Right lobe of liver (tissue), 6 donors: ENCODE measurements at places on chromosomes 2 and 18. TPM values are rescaled to one million over a fixed set of nuclear protein-coding genes. Genes with fewer than 3 reads are reported as not detected.

DNA sequence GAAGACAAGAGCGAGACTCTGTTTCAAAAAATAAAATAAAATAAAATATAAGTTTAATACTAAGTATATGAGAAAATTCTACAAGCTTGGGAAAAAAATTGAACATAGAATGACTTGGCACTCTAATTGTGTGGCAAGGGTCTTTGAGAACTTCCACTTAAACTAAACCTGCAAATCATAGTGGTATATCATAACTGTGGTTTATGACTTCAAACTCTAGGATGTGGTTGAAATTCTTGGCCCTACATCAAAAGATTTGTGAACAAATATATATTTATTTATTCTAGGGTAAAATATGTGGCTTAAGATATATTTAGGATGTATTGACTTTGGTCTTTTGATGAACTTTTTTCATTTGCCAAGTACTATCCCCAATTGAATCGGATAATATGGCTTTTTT is 3.1 kb upstream of the FAM171B start:
- no peaks in the 10 kb centered on the region for H3K4me1 ChIP-seq
- no peak overlapping the region for H3K27ac ChIP-seq
- DNase-seq, result no peak
- no peak overlapping the region for H3K4me3 ChIP-seq
- no peaks in the 10 kb centered on the region for H3K36me3 ChIP-seq

- DNase-seq, result no peak
- no peaks in the 10 kb centered on the region for H3K36me3 ChIP-seq
- no peaks in the 10 kb centered on the region for H3K4me1 ChIP-seq
- H3K27ac ChIP-seq, result no peak overlapping the region
Measured at GRCh38 chr2:102592601-102593000, 26.8 kb upstream of the SLC9A2 start.

DNA sequence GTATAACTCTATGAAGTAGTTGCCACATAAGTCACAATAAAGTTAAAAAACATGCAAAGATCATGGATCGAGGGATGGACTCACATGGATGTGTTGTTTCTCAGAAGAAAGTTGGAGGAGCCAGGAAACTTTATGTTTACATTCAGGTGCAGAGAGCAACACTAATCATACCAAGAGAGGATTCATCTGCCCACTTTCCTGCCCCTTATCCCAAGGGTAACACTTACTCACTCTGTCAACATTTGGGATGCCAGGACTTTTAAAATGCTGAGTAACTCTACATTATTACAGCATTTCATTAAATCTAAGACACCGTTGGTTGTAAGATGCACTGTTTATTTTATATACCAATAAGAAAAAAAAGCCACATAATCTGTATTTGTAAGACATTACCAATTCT is 170.4 kb downstream of the KCNE4 start:
- no peaks in the 10 kb centered on the region for H3K4me1 ChIP-seq
- no peak for DNase-seq
- H3K4me3 ChIP-seq, result no peak overlapping the region

GRCh38 chr2:223386189-223386588 is 216.0 kb downstream of the SCG2 start:
- no peak for DNase-seq

DNA sequence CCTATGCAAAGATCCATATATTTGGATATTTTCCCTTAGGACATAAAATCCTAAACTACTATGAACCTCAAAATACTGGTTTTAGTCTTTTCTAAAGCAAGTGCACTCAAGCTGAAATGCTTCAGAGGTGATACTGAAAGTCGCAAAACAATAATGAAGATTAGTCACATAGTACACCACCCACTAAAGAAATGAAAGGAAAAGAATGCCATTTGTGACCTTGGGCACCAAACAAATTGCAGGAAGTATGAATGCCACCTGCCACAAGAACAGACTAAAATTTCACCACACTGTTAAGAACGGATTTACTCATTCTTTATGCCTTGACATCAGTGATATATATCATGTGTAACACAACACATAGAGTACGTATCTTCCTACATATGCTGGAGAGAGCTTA is 161.5 kb downstream of the ZNF521 start:
- no peak for DNase-seq
- no peaks in the 10 kb centered on the region for H3K4me1 ChIP-seq
- no peaks in the 10 kb centered on the region for H3K27me3 ChIP-seq
- no peaks in the 10 kb centered on the region for H3K36me3 ChIP-seq

DNA sequence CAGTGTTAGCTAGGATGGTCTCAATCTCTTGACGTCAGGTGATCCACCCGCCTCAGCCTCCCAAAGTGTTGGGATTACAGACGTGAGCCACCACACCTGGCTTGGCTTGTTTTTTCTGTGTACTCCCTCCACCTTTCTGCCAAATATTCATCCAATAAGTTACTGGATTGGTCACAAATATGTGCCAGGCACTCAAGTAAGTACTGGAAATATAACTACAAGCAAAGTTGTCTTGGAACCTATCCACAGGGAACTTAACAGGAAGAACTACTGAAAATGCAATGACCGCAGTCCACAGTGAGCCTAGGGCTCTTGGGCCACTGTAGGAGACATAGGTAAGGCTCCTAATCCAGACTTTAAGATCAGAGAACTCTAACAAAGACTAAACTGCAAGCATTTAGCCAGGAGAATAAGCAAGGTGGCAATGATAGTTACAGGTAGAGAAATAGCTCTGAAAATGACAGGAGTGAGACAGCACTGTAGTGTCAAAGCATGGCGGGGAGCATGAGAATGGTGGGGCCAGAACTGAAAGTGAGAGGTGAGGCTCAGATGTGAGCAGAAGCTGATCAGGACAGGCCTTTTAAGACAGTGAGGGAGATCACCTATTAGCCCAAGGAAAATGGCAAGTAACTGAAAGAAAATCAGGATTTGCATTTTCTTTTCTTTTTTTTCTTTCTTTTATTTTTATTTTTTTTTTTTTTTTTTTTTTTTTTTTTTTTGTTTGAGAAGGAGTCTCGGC is 252.1 kb downstream of the RBM43 start:
- H3K27ac ChIP-seq, result no peak overlapping the region
- no peak for DNase-seq
- H3K4me1 ChIP-seq, result no peaks in the 10 kb centered on the region
- H3K36me3 ChIP-seq, result no peaks in the 10 kb centered on the region
- no peak overlapping the region for H3K4me3 ChIP-seq

DNA sequence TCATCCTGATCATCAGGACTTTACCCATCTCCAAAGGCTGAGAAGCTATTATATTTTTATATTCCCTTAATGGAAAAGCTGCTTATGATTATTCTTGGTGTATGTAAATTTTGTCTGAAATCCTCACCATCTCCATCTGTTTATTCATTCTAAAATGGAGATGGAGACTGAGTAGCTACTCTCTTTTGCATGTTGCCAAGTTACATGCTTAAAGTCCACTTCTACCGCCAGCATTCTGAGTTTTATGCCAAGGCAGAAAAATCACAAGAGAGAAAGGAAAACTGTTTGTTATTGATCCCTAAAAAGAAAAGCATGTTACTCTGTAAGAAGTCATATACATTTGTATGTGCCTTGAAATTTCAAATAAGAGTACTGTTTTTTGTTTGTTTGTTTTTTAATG is 94.4 kb upstream of the NOSTRIN start:
- H3K4me1 ChIP-seq, result peaks cover 9% of the 10 kb centered on the region
- DNase-seq, result no peak
- no peak overlapping the region for H3K4me3 ChIP-seq
- no peak overlapping the region for H3K27ac ChIP-seq

DNA sequence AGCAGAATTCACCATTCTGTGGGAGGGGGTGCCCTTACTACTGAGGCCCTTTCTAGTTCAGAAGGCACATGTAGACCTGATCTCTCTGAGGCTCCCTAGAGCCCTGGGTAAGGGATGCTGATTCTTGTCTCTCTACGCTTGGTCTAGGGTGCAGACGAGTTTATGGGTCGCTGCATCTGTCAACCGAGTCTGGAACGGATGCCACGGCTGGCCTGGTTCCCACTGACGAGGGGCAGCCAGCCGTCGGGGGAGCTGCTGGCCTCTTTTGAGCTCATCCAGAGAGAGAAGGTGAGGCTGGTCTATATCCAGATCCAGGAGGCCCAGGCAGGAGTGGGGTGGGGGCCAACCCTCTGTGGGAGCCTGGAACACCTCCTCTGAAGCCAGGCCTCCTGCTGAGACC is 147.2 kb downstream of the DYSF start:
- no peak overlapping the region for H3K27ac ChIP-seq
- H3K27me3 ChIP-seq, result no peaks in the 10 kb centered on the region
- no peak overlapping the region for H3K4me3 ChIP-seq
- no peaks in the 10 kb centered on the region for H3K36me3 ChIP-seq
- DNase-seq, result no peak

DNA sequence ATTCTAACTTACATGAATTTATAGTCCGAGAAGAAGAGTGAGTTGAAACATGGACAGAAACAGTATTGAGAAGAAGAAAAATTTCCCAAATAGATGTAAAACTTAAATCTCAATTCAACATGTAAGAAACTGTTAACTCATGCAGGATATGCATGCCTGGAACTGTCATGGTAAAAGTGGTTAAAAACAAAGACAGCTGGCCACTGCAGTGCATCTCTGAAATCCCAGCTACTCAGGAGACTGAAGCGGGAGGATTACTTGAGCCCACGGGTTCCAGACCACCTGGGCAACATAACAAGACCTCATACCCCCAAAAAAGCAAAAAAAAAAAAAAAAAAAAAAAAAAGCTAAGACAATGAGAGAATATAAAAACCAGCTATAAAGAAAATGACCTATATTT is 93.0 kb upstream of the TTC27 start:
- no peaks in the 10 kb centered on the region for H3K27me3 ChIP-seq
- H3K4me1 ChIP-seq, result no peaks in the 10 kb centered on the region
- no peak overlapping the region for H3K27ac ChIP-seq
- no peak overlapping the region for H3K4me3 ChIP-seq
- peaks cover 6% of the 10 kb centered on the region for H3K36me3 ChIP-seq

- no peaks in the 10 kb centered on the region for H3K4me1 ChIP-seq
- DNase-seq, result no peak
- H3K27me3 ChIP-seq, result no peaks in the 10 kb centered on the region
- no peak overlapping the region for H3K27ac ChIP-seq
- H3K36me3 ChIP-seq, result no peaks in the 10 kb centered on the region
Measured at GRCh38 chr18:56505293-56505692, 133.1 kb downstream of the TXNL1 start.

DNA sequence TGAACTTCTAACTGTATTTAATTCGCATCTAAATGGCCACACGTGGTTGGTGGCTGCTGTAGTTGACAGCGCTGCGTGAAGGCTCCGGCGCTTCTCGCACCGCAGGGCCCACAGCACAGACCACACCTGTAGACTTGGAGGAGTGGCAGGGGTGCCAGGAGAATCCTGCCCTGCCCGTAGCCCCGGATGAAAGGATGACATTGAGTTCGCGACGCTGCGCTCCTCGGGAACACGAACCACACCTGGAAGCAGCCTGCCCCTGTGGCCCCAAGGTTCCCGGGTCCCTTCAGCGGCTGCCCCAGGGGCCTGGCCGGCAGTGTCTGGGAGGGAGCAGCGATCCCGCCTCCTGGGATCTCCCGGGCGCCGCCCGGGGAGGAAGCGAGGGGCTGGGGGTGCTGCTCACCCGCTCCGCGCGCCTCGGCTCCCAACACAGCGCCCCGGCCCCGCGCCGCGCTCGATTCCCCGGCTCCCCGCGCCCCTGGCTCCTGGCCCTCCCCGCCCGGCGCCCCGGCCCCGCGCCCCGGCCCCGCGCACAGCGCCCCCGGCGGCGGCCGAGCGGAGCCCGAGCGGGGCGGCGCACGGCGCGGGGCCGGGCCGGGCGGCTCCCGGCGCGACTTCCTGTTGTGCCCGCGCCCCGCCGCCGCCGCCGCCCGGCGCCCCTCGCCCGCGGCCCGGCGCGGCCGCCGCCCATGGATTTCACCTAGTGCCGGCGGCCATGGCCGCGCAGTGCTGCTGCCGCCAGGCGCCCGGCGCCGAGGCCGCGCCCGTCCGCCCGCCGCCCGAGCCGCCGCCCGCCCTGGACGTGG is at the start of gene RNPEPL1:
RNPEPL1 (plus strand) TSS at position 613 of the 806 bp plus-strand sequence; CDS start at position 716, 103 bp downstream.
- no peaks in the 10 kb centered on the region for H3K27me3 ChIP-seq
- peaks cover 27% of the 10 kb centered on the region for H3K4me1 ChIP-seq
- no peaks in the 10 kb centered on the region for H3K36me3 ChIP-seq
- peak; percentile 59 for DNase-seq

- H3K27me3 ChIP-seq, result no peaks in the 10 kb centered on the region
- no peak overlapping the region for H3K4me3 ChIP-seq
- no peaks in the 10 kb centered on the region for H3K36me3 ChIP-seq
- H3K27ac ChIP-seq, result no peak overlapping the region
- DNase-seq, result no peak
Measured at GRCh38 chr2:200216310-200216709, 90.2 kb upstream of the SPATS2L start.

- no peaks in the 10 kb centered on the region for H3K27me3 ChIP-seq
- no peaks in the 10 kb centered on the region for H3K36me3 ChIP-seq
- no peaks in the 10 kb centered on the region for H3K4me1 ChIP-seq
- no peak overlapping the region for H3K27ac ChIP-seq
Measured at GRCh38 chr2:36493306-36493705, 104.7 kb downstream of the FEZ2 start.

- no peaks in the 10 kb centered on the region for H3K27me3 ChIP-seq
- H3K4me3 ChIP-seq, result no peak overlapping the region
- H3K4me1 ChIP-seq, result no peaks in the 10 kb centered on the region
- H3K27ac ChIP-seq, result no peak overlapping the region
- DNase-seq, result no peak
- H3K36me3 ChIP-seq, result no peaks in the 10 kb centered on the region
Measured at GRCh38 chr2:135999899-136000298, 14.5 kb upstream of the DARS1 start.

- no peaks in the 10 kb centered on the region for H3K36me3 ChIP-seq
- no peak overlapping the region for H3K4me3 ChIP-seq
- no peak overlapping the region for H3K27ac ChIP-seq
- no peaks in the 10 kb centered on the region for H3K4me1 ChIP-seq
- no peak for DNase-seq
- no peaks in the 10 kb centered on the region for H3K27me3 ChIP-seq
Measured at GRCh38 chr2:113986762-113987290, 96.9 kb downstream of the ACTR3 start.

- no peak for DNase-seq
- no peaks in the 10 kb centered on the region for H3K27me3 ChIP-seq
- no peaks in the 10 kb centered on the region for H3K36me3 ChIP-seq
- no peak overlapping the region for H3K4me3 ChIP-seq
- H3K27ac ChIP-seq, result no peak overlapping the region
- no peaks in the 10 kb centered on the region for H3K4me1 ChIP-seq
Measured at GRCh38 chr2:39024833-39025232, 96.0 kb downstream of the SOS1 start.

The ZBTB7C gene
- total RNA-seq, result 1.4 TPM

The ABCB11 gene
- total RNA-seq, result 70.5 TPM

The RGPD4 gene
- total RNA-seq, result not detected

The TPO gene
- not detected for total RNA-seq

The HOXD1 gene
- not detected for total RNA-seq

The ADRA2B gene
- 8.1 TPM for total RNA-seq

The LOXHD1 gene
- total RNA-seq, result not detected

The EML4 gene
- 35.0 TPM for total RNA-seq

The KIAA2012 gene
- 0.49 TPM for total RNA-seq

The PROC gene
- 325 TPM for total RNA-seq

The FEV gene
- not detected for total RNA-seq

The VWA3B gene
- total RNA-seq, result not detected

The KIDINS220 gene
- 21.3 TPM for total RNA-seq

The GALNT5 gene
- total RNA-seq, result not detected

The TXNDC2 gene
- not detected for total RNA-seq

The DLX1 gene
- total RNA-seq, result not detected

The KCNG2 gene
- not detected for total RNA-seq

The RTP5 gene
- not detected for total RNA-seq

The MC4R gene
- total RNA-seq, result not detected
